ENCODE measurements at places on chromosomes 12 and 14.

GRCh38 chr12:64054079-64054520 is 168.0 kb downstream of the KICS2 start:
- peaks cover 6% of the 10 kb centered on the region for H3K27me3 ChIP-seq
- H3K36me3 ChIP-seq: no peaks in the 10 kb centered on the region
- H3K4me1 ChIP-seq: no peaks in the 10 kb centered on the region
- H3K4me3 ChIP-seq: no peak overlapping the region
- no peak for DNase-seq

DNA sequence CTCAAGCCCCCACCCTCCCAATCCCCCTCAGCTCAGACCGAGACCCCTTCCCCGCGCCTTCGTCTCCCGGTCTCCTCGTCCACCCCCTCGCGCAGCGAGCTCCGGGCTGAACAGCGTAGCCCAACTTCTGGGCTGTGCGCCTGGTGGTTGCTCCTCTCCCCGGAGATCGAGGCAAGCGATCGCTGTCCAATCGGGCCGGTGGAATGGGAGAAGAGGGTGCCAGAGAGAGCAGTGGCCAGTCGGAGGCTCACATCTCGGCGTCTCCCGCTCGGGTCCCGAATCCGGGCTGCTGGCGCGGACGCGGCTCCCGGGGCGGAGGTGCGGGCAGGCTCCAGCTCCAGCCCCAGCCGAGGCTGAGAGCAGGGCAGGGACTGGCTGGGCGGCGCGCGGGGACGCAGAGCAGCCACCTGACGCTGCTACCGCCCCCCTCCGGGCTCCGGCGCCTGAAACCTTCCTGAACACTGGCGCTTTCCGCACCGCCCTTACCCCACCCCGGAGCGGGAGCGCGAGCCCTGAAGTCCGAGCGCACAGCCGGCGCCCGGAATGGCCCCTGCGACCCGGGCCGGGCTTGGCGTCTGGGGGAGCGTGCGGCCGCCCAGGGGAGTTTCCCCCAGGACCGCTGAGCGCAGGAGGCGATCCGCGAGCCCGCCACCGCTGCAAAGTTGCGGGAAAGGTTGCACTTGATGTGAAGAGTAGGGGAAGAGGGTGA is 508 bp upstream of the KCNH5 start:
- no peak overlapping the region for H3K27ac ChIP-seq
- no peaks in the 10 kb centered on the region for H3K4me1 ChIP-seq
- H3K36me3 ChIP-seq: no peaks in the 10 kb centered on the region
- H3K4me3 ChIP-seq: no peak overlapping the region
- DNase-seq: no peak

DNA sequence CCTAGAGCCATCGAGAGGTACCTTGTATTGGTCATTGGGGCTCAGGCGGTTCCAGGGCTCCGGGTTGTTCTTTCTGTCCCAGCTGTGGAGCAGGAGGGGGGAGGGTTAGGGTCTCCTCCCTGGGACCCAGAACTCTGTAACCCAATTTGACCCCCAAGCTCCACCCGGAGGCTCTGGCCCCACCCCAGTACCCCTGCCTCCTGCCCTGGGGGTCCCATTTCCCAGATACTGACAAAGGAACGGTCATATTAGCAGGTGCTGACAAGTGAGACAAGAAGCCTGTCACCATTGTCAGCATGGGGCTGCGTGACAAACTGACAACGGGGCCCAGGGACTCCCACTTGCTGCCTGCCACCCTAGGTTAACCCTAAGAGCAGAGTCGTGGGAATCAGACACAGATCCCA is 6.2 kb downstream of the SHMT2 start:
- peak overlapping the region; percentile 88 for H3K27ac ChIP-seq
- no peak for DNase-seq
- H3K4me3 ChIP-seq: peak overlapping the region; percentile 71
- H3K27me3 ChIP-seq: peaks cover 3% of the 10 kb centered on the region
- H3K36me3 ChIP-seq: peaks cover 20% of the 10 kb centered on the region

- H3K4me1 ChIP-seq: peaks cover 7% of the 10 kb centered on the region
- H3K4me3 ChIP-seq: no peak overlapping the region
- DNase-seq: peak; percentile 67
- no peaks in the 10 kb centered on the region for H3K27me3 ChIP-seq
- peaks cover 3% of the 10 kb centered on the region for H3K36me3 ChIP-seq
Measured at GRCh38 chr12:47408171-47408871, 297.5 kb downstream of the RPAP3 start.

DNA sequence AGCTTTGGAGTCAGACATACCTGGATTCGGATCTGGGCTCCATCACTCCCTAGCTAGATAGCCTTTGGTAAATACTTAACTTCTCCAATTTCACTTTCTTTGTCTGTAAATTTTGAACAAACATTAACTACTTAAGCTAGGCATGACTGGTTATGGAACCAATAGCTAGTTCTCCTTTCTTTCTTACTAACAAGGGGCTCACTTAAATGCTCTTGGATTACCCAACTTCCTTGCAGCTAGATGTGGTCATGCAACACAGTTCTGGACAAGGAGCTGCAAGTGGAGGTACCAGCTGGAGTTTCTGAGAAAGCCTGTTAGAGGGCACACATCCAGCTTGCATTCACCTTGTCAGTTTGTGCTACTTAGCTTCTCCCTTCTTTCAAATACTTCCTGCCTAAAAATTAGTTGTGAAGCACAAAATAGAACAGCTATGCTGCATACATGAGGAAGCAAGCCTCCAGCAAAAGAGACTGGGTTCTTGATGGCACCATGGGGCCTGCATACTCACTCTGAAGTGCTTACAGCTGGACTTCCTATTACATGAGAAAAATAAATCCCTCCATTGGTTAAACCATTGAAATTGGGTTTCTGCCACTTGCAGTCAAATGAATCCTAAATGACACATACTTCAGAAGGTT is 210.1 kb upstream of the EEA1 start:
- peaks cover 5% of the 10 kb centered on the region for H3K36me3 ChIP-seq
- H3K27ac ChIP-seq: peak overlapping the region; percentile 94
- H3K4me1 ChIP-seq: peaks cover 42% of the 10 kb centered on the region
- peak overlapping the region; percentile 74 for H3K4me3 ChIP-seq

DNA sequence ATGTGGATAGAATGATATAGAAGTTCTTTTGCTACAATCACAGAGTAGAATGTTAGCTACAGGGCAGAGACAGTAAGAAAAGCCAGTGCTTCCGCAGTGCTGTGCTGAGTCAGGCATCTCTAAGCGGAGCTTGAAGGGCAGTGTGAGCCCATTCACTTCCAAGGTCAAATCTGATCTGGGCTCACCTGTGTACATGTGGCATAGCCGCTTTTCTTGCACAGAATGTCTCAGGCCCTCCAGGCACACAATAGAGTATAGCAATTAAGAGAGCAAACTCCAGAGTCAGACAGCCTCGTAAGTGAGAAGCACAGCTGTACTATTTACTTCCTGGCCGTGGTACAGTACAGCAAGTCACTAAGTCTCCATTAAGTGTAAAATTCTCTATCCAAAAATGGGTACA is 26.8 kb downstream of the CORO1C start:
- H3K4me3 ChIP-seq: no peak overlapping the region
- no peak overlapping the region for H3K27ac ChIP-seq
- no peak for DNase-seq
- no peaks in the 10 kb centered on the region for H3K27me3 ChIP-seq

DNA sequence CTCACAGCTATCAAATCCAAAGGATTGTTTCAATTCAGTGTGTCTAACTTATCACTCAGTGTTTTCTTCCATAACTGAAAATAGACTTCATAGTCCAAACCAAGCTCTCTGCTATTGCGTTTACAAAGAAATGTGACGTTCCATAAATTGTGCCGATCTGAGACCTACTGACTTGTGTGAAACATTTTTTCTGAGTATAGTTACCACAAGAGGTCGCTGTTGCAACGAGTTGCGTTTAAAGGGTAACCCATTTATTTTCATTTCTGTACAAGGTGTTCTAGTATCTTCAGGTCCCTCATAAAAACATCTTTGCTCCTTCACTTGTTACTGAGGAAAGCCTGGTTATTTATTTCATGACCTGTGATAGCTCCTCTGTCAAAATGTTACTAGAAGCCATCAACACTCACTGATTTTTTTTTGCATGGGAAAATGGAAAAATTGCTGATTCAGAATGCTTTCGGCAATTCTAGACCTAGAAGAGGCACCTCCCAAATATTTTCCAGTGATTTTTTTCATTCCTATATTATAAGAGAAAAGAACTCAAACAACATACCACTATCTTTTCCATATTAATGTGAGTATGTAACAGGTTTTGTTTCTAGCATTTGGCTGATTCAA is 60.9 kb upstream of the OR4E1 start:
- H3K4me3 ChIP-seq: no peak overlapping the region
- no peak overlapping the region for H3K27ac ChIP-seq
- no peaks in the 10 kb centered on the region for H3K36me3 ChIP-seq
- H3K4me1 ChIP-seq: no peaks in the 10 kb centered on the region
- DNase-seq: no peak

DNA sequence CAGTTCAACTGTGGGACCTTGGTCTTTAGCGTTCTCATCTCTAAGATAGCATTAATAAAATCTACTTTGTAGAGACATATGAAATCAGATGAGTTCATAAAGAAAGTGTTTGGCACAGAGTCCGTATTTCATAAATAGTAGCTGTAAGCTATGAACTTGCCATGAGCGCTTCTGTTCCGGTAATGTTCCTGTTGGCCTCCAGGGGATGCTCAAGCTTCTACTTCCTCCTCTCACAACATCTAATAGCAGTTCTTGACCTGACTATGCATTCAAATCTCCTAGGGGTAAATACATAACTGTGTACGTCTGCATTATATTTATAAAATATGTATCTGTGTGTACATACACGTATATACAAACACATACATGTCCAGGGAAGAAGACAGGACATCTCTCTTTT is 288.2 kb upstream of the TMPO start:
- no peaks in the 10 kb centered on the region for H3K4me1 ChIP-seq
- no peaks in the 10 kb centered on the region for H3K36me3 ChIP-seq
- H3K27me3 ChIP-seq: peaks cover 12% of the 10 kb centered on the region
- H3K4me3 ChIP-seq: no peak overlapping the region
- no peak overlapping the region for H3K27ac ChIP-seq
- DNase-seq: no peak

DNA sequence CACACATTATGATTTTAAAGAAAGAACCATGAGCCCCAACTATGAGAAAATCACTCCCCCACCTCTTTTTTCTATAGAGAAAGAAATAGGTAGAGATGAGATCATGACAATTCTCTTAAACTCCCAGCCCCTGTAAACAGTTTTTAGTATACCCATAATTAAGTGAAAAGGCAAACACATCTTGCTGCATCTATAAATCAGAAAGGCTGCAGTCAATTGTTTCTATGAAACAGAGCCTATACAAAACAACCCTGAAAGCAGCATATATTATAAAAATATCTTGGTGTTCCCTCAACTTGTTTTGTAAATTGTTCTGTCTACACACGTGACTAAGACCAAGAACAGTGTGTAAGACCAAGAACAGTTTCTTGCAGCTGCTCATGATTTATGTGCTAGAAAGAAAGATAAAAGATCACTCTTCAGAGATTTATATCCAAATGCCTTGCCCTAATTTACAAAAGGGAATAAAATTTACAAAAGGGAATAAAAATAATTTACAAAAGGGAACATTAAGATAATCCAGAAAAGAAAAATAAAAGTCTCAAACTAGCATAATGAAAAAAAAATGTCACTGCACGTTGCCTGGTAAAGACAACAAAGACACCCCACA is 4.8 kb downstream of the KITLG start:
- H3K27me3 ChIP-seq: peaks cover 6% of the 10 kb centered on the region
- no peak for DNase-seq

- peak within 1 kb of the TSS; percentile 88 for H3K4me3 ChIP-seq
- peak; percentile 92 for DNase-seq
- H3K36me3 ChIP-seq: no peaks in the 10 kb centered on the region
- no peaks in the 10 kb centered on the region for H3K27me3 ChIP-seq
- peaks cover 3% of the 10 kb centered on the region for H3K4me1 ChIP-seq
Measured at GRCh38 chr14:88792473-88793258, at the start of gene EML5. TSS of gene EML5 (minus strand) at chr14:88792953. CDS start at chr14:88792503, 450 bp downstream.

All from memory B cell (primary cell).